ENCODE measurements at places on chromosomes 7 and 10.

DNA sequence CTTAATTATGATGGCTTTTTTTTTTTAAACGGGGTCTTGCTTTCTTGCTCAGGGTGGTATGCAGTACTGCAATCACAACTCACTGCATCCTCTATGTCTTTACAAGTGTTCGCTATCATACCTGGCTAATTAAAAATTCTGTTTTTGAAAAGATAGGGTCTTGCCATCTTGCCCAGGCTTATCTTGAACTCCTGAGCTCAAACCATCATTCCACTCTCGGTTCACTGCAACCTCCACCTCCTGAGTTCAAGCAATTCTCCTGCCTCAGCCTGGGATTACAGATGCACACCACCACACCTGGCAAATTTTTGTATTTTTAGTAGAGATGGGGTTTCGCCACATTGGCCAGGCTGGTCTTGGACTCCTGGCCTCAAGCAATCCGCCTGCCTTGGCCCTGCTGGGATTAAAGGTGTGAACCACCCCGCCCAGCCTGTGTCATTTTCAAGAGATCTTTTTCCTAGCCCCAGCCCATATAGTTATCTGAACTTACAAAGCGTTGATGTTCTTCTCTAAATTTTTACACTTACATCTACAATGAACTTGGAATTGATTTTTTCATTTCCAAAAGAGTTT, 6.0 kb downstream of the HNRNPF start:
- no peak for DNase-seq

GRCh38 chr7:67406976-67407375, 410.3 kb downstream of the TYW1 start:
- no peak for DNase-seq

GRCh38 chr10:122485670-122486069, 24.3 kb downstream of the HTRA1 start:
- no peak for DNase-seq

- no peak for DNase-seq
These were observed 29.8 kb upstream of the FGFR2 start for GRCh38 chr10:121627876-121628581.

- DNase-seq, result no peak
These were observed 2.7 kb upstream of the ZNF786 start for GRCh38 chr7:149093228-149093627.

- no peak for DNase-seq
These were observed 29.4 kb upstream of the HNRNPH3 start for GRCh38 chr10:68302503-68302823.

DNA sequence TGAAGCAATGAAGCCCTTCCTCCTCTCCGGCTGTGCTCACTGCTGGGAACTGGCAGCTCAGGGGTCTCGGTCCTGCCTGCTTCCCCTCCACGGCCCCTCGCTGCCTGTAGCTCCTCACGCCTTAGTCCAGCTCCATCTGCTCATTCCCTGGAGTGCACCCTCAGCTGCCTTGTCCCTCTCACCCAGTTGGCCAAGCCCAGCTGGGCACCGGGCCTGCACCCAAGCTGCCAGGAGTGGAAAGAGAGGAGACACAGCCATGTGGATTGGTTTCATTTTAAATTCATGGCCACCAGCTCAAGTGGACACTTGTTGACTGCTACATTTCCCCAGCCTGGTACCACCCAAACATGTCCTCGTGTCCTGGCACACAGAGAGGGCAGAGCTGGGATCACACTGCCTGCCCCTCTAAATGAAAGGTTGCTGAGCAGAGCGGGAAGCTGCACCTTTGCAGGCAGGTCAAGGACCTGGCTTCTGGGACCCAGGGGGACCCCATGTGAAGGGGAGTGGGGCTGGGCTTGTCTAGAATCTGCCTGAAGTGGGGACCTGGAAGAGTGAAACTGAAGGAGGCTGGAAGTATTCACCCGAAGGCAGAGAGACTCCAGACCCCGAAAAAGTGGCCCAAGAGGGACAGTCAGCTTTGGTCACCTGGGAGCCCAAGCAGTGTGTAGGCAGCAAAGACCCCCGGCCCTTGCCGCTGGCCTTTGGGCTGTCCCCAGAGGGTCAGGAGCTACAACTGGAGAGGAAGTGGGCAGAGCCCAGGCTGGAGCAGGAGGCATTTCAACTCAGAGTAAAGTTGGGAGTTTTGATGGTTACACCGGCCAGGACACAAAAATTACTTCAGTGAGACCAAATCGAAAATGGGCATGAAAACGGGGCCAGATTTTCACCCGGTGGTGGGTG, 15.0 kb upstream of the BNIP3 start:
- no peak for DNase-seq

- DNase-seq, result no peak
These were observed 9.6 kb upstream of the EBF3 start for GRCh38 chr10:129973674-129974059.

- no peak for DNase-seq
These were observed 151.3 kb upstream of the ADO start for GRCh38 chr10:62653254-62653653.

DNA sequence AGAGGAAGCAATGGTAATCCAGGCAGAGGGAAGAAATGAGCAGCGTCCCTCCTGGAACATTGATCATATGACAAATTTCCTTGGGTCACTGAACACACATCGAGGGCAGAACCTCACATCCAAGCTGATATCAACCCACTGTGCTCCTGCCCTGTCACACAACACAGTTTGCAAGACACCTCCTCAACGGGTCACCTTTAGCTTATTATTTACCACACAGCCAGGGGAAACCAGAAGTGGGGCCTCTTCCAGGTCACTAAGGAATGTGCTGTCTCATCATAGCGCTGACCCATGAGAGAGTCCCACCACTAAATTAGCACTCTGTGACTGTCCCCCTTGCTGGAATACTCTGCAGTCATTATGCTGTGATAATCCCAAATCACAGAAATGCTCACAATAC, 69.7 kb upstream of the PPP1R3C start:
- DNase-seq, result no peak

- DNase-seq, result no peak
These were observed 546.3 kb downstream of the SDK1 start for GRCh38 chr7:3847336-3847735.

- no peak for DNase-seq
These were observed 140.6 kb downstream of the NRP1 start for GRCh38 chr10:33193701-33194521.

Data from cortex of kidney (tissue), 1 donor.